ENCODE measurements at places on chromosomes 1 and 21. TPM values are rescaled to one million over a fixed set of nuclear protein-coding genes. Genes with fewer than 3 reads are reported as not detected.

Gene PYHIN1
- 23.0 TPM for total RNA-seq

Gene ASAP3
- total RNA-seq: 1.0 TPM

Gene ACTL8
- total RNA-seq: not detected

Gene KRTAP7-1
- total RNA-seq: not detected

Gene LYPLA2
- total RNA-seq: 63.4 TPM

Gene MPL
- not detected for total RNA-seq

Gene DNASE2B
- not detected for total RNA-seq

Gene ADORA3
- 0.58 TPM for total RNA-seq

Gene S100A7
- total RNA-seq: not detected

Gene DISP3
- 0.46 TPM for total RNA-seq

Gene CAMK2N1
- 3.0 TPM for total RNA-seq

Gene TTLL7
- total RNA-seq: 5.0 TPM

Gene DDX20
- 15.8 TPM for total RNA-seq

Gene FCRL6
- not detected for total RNA-seq

Gene GIPC2
- 0.32 TPM for total RNA-seq

Gene NASP
- total RNA-seq: 241 TPM

Gene MROH9
- not detected for total RNA-seq

Gene ZSCAN20
- 3.1 TPM for total RNA-seq

Gene CELA3B
- total RNA-seq: not detected

Gene TSPAN2
- total RNA-seq: 4.3 TPM

Gene OR14K1
- not detected for total RNA-seq

Gene GRIK3
- total RNA-seq: not detected

Gene KCND3
- not detected for total RNA-seq

Gene ATP6V1G3
- total RNA-seq: not detected

Gene CFHR1
- not detected for total RNA-seq

Gene TRIM58
- total RNA-seq: 0.21 TPM

Gene RGS7
- not detected for total RNA-seq

Gene KRTAP12-4
- not detected for total RNA-seq

Gene KIF26B
- total RNA-seq: 0.25 TPM

Gene KNCN
- total RNA-seq: not detected

Gene PADI4
- total RNA-seq: 0.79 TPM

Gene PRAMEF14
- not detected for total RNA-seq

Gene RNU1-1
- 1,278 TPM for total RNA-seq
